ENCODE measurements at places on chromosomes 3 and 15.

DNA sequence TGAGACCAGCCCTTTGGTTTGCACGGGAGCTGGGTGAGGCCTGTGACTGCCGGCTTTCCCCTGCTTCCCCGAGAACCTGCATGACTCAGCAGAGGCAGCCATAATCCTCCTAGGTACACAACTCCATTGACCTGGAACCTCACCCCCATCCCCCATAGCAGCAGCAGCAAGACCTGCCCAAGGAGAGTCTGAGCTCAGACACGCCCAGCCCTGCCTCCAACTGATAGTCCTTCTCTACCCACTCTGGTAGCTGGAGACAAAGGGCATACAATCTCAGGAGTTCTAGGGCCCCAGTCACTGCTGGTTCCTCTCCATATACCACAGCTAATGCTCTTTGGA lies 141.0 kb upstream of the ARHGEF26 start:
- no peak for DNase-seq

GRCh38 chr15:58463815-58464650 lies 32.2 kb downstream of the LIPC start:
- no peak for DNase-seq

- peak; percentile 80 for DNase-seq
Measured at GRCh38 chr3:32467333-32468070, 35.1 kb downstream of the CMTM6 start.

DNA sequence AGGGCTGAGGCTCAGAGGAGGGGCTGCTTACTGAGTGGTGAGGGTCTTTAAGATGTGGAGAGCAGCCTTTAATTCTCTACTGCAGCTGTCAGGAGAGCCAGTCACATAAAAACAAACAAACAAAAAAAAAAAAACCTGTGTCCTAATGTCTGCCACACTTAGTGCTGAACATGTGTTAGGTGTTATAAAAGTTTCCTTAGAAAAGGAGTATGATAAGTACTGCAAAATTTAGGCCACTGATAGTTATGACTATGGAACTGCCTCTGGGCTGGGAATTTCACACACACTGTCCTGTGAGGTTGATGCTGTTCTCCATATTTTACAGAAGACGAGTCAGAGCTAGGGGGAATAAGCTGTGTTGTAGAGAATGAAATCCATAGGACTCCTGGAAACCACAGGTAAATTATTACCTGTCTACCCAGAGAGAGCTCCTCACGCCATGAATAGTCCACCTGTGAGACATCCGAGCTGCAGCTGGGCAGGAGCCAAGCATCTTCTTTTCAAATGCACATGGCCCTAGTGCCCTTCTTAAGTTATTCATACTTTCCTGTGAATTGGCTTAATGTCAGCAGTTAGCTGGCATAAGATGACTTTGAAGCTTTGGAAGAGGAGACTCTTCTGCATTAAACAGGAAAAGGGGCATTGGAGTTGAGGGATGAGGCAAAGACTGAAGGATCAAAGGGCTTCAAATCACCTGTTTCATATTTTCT lies 34.5 kb upstream of the SKOR1 start:
- DNase-seq, result no peak

- no peak for DNase-seq
Measured at GRCh38 chr15:79053894-79054293, 36.7 kb downstream of the RASGRF1 start.

DNA sequence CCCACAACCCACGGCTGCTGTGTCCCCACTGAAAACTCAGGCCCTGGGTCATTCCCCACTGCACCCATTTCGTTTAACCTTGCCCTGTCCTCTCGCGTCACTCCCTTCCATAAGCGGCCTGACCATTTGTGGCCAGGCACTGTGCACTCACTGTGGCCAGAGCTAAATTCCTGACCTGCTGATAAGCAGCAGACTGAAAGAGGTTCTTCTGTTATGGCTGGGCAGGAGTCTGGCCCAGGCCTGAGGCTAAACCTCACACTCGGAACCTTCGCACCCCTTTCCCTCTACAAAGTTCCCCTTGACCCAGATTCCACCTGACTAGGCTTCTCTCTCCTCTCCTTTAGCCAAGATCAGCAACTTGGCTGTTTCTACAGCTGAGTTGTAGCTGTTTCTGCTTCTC lies 62.3 kb downstream of the ADAMTS17 start:
- DNase-seq, result no peak

- DNase-seq, result no peak
Measured at GRCh38 chr3:135454890-135455289, 510.6 kb upstream of the PPP2R3A start.

GRCh38 chr3:172750069-172750367 lies 508 bp upstream of the ECT2 start:
- DNase-seq, result no peak

GRCh38 chr3:178419071-178419470 lies 117.2 kb upstream of the KCNMB2 start:
- DNase-seq, result no peak

- DNase-seq, result no peak
Measured at GRCh38 chr3:36762918-36763849, 1.2 kb downstream of the DCLK3 start.

GRCh38 chr3:185371306-185372074 lies 8.6 kb downstream of the MAP3K13 start:
- DNase-seq, result no peak

DNA sequence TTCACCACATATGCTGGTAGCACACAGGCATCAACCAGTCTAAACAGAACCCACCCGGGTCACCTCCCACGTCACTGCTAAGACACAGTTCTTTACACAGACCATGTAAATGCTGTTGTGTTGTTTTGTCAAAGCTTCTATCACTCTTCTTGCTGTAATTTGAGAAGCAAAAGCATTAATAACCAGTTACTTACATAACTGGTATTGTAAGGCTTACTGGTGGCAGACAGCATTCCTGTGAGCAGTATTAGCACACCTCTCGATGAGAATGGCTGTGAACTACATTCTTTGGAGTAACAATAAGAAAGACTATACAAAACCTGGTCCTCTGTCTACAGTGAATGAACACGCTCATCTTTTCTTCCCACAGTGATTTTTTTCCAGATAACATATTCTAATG lies 479.2 kb downstream of the LPP start:
- DNase-seq, result no peak

- peak; percentile 44 for DNase-seq
Measured at GRCh38 chr15:60809375-60809774, 330.4 kb upstream of the ICE2 start.

DNA sequence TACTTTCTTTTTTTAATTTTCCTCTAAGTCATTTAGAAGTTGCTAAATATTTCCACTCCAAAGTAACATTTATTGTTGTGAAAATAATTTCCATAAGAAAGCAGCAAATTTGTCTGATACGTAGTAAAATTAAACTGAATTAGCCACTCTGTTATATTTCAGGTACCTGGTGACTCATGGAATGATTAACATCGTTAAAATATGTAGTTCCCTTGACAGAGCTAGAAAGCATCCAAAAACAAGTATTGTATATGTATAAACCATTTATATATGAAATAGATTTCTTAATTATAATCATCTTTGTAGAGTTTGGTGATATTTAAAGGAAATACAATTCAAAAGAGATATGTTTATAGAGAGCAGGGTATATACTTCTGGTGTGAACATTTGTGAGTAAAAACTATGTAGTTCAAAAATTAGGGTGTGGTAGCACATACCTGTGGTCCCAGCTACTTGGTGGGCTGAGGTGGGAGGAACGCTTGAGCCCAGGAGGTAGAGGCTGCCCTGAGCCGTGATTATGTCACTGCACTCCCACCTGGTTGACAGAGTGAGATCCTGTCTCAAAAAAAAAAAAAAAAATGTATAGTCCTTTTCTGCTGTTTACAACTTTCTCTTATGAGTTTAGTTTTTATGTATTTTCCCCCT lies 36.6 kb downstream of the ATP11B start:
- DNase-seq, result no peak

DNA sequence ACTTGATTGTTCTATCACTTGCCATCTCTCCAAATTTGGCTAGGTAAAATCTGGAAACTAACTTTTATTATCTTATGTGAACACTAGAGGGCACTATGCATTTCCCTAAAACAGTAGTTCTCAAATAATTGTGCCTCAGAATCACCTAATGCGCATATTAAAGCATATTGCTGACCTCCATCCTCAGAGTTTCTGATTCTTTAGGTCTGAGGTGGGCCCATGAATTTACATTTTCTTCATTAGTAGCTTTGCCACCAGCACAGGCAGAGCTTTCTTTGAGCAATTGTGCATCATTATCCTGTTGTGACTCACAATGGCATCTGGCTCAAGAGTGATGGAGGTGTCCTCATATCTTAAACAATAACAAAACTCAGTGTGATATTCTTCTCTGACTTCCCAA lies 17.5 kb upstream of the BCHE start:
- DNase-seq, result no peak

GRCh38 chr3:31530960-31531335 lies 1.8 kb upstream of the STT3B start:
- no peak for DNase-seq

GRCh38 chr3:9179826-9180763 lies 69.4 kb downstream of the SRGAP3 start:
- DNase-seq, result no peak

GRCh38 chr3:69116897-69117296 lies 5.5 kb downstream of the LMOD3 start:
- no peak for DNase-seq

DNA sequence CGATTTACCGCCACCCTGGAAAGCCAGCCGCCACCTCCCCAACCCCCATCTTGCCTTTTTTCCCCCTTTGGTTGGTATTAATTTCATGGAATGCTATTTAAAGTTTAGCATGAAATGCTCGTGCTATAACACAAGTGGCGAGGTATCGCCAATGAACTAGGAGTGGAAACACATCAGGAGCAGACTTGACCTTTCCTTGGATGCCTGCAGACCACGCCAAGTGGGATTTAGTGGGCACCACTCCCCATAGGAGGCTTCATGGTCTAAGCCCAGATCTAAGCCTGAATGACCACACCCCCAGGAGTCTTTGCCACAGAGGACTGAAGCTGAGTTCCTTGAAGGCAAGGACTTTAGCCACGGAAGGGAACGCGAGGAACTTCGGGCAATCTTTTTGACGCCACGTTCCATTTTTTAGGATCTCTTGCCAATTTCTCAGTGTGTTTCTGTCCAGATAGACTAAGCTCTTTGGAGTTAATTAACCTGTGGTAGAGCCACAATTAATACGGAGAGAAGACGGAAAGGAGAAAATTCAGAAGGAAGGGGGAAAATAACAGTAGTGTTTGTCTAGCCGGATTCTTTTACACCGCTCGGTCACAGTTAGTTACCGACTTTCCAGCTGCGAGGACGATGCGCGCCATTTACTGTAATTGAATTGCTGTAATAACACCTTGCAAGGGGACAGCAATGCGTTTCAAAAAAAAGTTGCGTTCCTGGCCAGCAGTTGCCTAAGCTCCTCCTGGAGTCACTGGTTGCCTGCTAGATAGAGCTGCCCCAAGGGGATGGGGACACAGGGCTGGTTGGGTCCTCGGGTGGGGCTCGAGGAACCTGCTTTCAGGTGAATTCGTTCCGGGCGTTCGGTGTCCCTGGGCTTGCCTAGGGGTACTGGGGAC lies 37.1 kb downstream of the NR2F2 start:
- no peak for DNase-seq

DNA sequence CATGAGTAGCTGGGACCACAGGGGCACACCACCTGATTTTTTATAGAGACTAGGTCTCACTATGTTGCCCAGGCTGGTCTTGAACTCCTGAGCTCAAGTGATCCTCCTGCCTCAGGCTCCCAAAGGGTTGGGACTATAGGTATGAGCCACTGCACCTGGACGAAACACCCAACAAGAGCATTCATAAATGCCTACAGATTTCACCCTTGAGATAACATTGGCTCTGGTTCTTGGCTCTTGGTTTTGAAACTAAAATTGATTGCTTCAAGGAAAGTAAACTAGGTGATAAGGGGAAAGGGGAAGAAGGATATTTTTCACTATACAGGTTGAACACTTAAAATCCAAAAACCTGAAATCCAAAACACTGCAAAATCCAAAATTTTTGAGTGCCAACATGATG lies 10.3 kb downstream of the AP3S2 start:
- no peak for DNase-seq

GRCh38 chr15:63391669-63392360 lies 10.2 kb upstream of the CA12 start:
- DNase-seq, result no peak

GRCh38 chr3:178785961-178786360 lies 249.7 kb downstream of the KCNMB2 start:
- no peak for DNase-seq

DNA sequence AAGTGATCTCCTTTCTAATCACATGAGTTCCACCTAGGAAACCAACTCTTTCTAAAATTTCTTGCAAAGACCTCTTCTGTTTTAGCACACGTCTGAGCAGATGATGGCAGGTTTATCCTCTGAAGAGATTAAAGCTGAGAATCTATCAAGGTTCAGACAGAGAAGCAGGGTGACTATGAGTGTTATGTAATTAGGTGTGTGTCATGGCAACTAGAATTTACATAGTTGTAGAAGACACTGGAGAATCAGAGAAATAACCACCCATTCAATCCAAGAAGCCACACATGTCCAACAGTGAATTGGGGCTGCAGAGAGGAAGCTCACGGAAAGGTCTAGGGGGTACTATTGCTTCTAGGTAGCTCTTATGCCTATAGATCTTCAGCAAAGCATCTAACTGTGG lies 600.5 kb downstream of the PYDC2 start:
- DNase-seq, result no peak

- no peak for DNase-seq
Measured at GRCh38 chr3:122183521-122183892, at the start of gene CASR. TSS of gene CASR (plus strand) at chr3:122183668. CDS start at chr3:122254190, 70,522 bp downstream.

GRCh38 chr3:124360563-124360962 lies 368.6 kb upstream of the ROPN1 start:
- no peak for DNase-seq

- no peak for DNase-seq
Measured at GRCh38 chr3:46467562-46467961, 2.9 kb upstream of the LTF start.

DNA sequence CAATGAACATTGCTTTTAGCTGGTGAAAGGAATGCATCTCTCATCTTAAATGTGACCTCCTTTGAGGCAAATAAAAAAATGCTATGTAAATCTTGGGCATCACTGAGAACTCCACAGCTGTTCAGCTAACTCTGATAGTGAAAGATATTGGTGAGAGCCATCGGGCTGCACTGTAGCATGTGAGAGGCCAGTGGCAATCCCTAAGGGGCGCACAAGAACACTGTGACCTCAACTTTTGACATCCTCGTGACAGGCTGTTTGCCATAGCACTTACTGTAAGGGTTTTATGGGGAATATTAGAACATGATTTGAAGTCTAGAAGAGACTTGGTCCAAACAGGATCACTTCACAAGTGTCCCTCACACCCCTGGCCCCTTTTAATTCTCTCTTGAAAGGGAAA lies 697.9 kb downstream of the MCTP2 start:
- DNase-seq, result no peak

DNA sequence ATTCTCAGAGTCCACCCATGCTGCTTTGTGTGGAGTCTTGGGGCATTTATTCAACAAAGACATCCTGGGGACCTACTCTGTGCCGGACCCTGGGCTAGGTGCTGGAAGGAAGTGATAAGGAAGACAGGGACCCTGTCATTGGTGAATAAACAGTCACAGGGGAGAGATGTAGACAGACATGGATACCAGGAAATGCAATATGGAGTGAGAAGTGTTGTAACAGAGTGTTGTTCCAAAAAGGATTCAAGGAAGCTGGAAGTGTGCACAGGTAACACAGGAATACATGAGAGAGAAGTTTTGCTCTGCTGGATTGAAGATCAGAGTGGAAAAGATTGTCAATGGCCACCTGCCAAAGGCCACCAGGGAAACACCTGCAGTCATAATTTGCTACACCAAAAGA lies 89.0 kb downstream of the PDCD6IP start:
- no peak for DNase-seq
